ENCODE measurements at places on chromosomes 1 and 21. TPM values are rescaled to one million over a fixed set of nuclear protein-coding genes. Genes with fewer than 3 reads are reported as not detected.

KRTAP12-2 gene
- total RNA-seq = not detected

KPRP gene
- not detected for total RNA-seq

RNU1-2 gene
- under 0.01 TPM for total RNA-seq

SYT14 gene
- not detected for total RNA-seq

OLFML3 gene
- 155 TPM for total RNA-seq

GBP7 gene
- total RNA-seq = not detected

USH2A gene
- total RNA-seq = not detected

AURKAIP1 gene
- total RNA-seq = 99.6 TPM

RAB42 gene
- total RNA-seq = 6.9 TPM

CLDN17 gene
- not detected for total RNA-seq

TFF3 gene
- total RNA-seq = 0.96 TPM

ELF3 gene
- 367 TPM for total RNA-seq

E2F2 gene
- total RNA-seq = under 0.01 TPM

PLEKHA6 gene
- total RNA-seq = 17.7 TPM

LMNA gene
- 319 TPM for total RNA-seq

RHEX gene
- 0.98 TPM for total RNA-seq

GBP5 gene
- 1.8 TPM for total RNA-seq

CLCA1 gene
- not detected for total RNA-seq

GJA8 gene
- total RNA-seq = not detected

KRTAP19-5 gene
- not detected for total RNA-seq

CNR2 gene
- under 0.01 TPM for total RNA-seq

ANGPTL3 gene
- not detected for total RNA-seq

MRPS14 gene
- 28.5 TPM for total RNA-seq

CELA2B gene
- not detected for total RNA-seq

TIPRL gene
- 18.7 TPM for total RNA-seq

AVPR1B gene
- total RNA-seq = not detected

KCNAB2 gene
- total RNA-seq = 19.8 TPM

MASP2 gene
- not detected for total RNA-seq

RBM11 gene
- 5.6 TPM for total RNA-seq

ETV3L gene
- total RNA-seq = not detected

LINGO4 gene
- 0.33 TPM for total RNA-seq

PTGFRN gene
- 24.3 TPM for total RNA-seq

GPA33 gene
- 3.6 TPM for total RNA-seq

S100A3 gene
- total RNA-seq = 2.2 TPM

NPL gene
- total RNA-seq = 8.2 TPM

LORICRIN gene
- total RNA-seq = not detected

TRIM45 gene
- 8.2 TPM for total RNA-seq

LAMC2 gene
- total RNA-seq = 20.3 TPM

PHLDA3 gene
- 92.7 TPM for total RNA-seq

RORC gene
- 24.9 TPM for total RNA-seq

GJA9 gene
- not detected for total RNA-seq

LCE1D gene
- total RNA-seq = not detected

NECTIN4 gene
- total RNA-seq = 56.3 TPM

VWA5B1 gene
- total RNA-seq = 0.29 TPM

IVL gene
- not detected for total RNA-seq

OR14K1 gene
- total RNA-seq = 1.0 TPM

CFHR3 gene
- total RNA-seq = not detected

HSPA6 gene
- 5.3 TPM for total RNA-seq

EVA1C gene
- 58.5 TPM for total RNA-seq

CNKSR1 gene
- 22.3 TPM for total RNA-seq

PPIAL4G gene
- total RNA-seq = under 0.01 TPM

SGIP1 gene
- 6.6 TPM for total RNA-seq

TMEM240 gene
- total RNA-seq = 8.8 TPM

COL6A2 gene
- 177 TPM for total RNA-seq

FCRL3 gene
- total RNA-seq = 0.16 TPM

FAM72C gene
- not detected for total RNA-seq

SHISAL2A gene
- total RNA-seq = not detected

ANKRD65 gene
- 10.2 TPM for total RNA-seq

CD1E gene
- total RNA-seq = not detected

ZBTB40 gene
- total RNA-seq = 24.6 TPM
